ENCODE measurements at places on chromosomes 6 and 20.

DNA sequence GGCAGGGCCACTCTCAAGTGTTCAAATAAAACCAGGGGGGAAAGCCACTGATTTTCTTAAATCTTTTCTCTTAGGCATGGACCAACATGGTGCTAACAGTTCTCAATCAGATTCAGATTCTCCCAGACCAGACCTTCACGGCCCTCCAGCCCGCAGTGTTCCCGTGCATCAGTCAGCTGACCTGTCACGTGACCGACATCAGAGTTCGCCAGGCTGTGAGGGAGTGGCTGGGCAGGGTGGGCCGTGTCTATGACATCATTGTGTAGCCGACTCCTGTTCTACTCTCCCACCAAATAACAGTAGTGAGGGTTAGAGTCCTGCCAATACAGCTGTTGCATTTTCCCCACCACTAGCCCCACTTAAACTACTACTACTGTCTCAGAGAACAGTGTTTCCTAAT, 41.5 kb upstream of the SMIM28 start:
- DNase-seq = no peak

DNA sequence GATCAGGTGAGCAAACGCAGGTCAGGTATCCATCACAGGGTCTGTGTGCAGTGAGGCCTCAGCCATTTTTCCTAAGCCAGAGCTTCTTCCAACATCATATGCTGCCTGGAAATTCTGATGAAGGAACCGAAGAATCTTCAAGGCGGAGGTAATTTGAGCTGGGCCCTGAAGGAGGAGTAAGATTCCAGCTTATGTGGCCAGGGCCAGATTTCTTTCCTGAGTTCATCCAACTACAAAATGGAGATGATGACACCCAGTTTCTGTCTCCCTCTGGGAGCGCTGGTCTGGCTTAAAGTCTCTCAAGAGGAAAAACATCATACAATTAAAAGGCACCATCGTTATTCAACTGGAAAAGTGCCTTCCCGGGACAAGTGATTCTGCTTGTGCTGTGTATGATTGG, 6.9 kb upstream of the MANBAL start:
- no peak for DNase-seq

DNA sequence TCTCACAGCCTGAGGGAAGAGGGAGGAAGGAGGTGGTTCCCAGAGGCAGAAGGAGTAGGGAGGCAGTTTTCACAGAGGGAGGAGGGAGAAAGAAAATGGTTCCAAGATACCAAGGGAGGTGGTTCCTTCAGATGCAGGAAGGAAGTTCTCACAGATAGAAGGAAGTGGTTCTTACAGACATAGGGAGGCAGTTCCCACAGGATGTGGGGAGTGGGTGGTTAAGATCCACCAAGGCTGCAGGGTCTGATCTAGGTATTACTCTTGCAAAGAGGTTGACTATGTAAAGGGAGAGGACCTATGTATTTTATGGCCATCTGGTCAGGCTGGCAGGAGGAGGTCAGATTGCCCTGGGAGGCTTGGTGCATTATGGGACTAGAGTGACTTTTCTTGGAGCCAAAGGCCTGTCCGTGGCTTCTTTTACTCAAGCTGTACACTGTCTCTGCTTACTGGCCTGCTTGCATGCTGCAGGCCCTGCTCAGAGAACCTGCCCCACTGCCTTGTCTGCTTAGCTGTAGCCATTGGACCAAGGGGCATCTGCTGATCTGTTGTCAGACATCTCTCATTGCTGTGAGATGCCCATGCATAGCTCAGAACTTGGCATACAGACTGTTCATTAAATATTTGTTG, 283.7 kb downstream of the DHX35 start:
- no peak for DNase-seq

DNA sequence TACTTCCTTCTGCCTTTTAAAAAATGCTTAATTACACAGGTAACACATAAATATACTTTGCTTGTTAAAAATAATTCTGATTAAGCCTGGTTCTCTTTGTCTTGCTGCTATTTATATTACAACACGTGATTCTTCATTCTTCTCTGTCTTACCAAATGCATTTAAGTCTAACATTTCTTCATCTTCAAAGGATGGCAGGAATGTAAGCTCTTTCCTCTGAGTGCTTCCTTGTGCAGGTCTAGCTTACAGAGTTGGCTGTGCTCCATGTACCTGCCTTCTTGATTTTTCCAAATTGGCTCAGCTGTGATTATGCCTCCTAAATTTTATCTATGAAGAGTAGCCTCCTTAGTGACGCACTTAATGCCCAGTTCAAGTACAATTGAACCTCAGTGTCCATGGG, 44.4 kb downstream of the RNF144B start:
- DNase-seq = no peak

- DNase-seq = no peak
Measured at GRCh38 chr20:33506576-33506975, 16.7 kb downstream of the CBFA2T2 start.

GRCh38 chr20:57683881-57684807, 25.7 kb downstream of the PMEPA1 start:
- no peak for DNase-seq

- DNase-seq = no peak
Measured at GRCh38 chr6:163008186-163008585, 280.4 kb downstream of the PACRG start.

GRCh38 chr20:20003031-20003954, 13.9 kb upstream of the NAA20 start:
- DNase-seq = no peak

DNA sequence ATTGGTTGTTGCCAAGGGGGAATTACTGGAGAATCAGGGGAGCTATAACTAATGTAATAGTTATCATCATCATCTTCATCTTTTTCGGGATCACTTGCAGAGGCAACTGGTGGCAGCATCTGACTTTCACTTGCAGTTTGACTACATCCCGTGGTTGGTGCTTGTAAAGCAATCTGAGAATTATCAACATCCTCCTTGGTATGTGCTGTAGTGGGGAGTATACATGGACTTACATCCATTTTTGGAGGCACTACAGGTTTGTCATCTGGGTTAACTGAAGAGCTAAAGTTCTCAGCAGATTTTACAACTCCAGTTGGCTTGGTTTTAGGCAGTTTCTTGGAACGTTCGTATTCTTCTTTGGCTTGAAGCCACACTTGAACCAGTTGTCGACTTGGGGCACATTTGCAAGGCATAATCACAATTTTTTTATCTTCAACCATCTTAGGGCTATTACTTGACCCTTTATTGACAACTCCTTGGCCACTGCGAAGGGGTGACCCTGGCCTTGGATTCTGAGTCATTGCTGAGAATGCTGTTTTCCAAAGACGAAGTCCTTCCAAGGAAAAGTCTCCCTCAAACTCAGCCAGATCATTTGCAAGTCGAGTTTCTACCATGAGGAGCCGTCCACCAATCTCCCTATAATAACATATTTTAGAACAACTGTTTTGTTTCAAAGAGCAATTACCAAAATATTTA, 115.5 kb downstream of the REV3L start:
- DNase-seq = no peak

GRCh38 chr20:2469991-2470422, 582 bp downstream of the SNRPB start:
- peak; percentile 64 for DNase-seq

DNA sequence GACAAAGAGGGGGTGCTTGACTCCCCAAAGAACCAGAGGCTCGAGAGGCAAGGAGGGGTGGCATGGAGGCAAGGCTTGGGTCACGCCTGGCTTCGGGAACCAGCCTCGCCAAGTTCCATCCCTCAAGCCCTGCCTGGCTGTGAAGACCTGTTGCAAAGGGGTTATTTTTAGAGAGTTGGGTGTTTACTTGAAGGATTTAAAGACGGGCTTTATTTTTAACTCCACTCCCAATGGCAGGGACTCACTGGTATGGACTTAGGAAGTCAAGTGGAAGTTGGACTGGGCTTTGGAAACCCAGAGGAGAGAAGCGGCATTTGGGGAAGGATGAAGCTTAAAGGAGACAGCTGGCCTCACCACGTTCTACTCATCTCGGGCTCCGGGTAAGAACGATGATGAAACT, 43.1 kb downstream of the JPH2 start:
- no peak for DNase-seq

GRCh38 chr20:63014710-63015109, 7.9 kb upstream of the BHLHE23 start:
- DNase-seq = no peak

DNA sequence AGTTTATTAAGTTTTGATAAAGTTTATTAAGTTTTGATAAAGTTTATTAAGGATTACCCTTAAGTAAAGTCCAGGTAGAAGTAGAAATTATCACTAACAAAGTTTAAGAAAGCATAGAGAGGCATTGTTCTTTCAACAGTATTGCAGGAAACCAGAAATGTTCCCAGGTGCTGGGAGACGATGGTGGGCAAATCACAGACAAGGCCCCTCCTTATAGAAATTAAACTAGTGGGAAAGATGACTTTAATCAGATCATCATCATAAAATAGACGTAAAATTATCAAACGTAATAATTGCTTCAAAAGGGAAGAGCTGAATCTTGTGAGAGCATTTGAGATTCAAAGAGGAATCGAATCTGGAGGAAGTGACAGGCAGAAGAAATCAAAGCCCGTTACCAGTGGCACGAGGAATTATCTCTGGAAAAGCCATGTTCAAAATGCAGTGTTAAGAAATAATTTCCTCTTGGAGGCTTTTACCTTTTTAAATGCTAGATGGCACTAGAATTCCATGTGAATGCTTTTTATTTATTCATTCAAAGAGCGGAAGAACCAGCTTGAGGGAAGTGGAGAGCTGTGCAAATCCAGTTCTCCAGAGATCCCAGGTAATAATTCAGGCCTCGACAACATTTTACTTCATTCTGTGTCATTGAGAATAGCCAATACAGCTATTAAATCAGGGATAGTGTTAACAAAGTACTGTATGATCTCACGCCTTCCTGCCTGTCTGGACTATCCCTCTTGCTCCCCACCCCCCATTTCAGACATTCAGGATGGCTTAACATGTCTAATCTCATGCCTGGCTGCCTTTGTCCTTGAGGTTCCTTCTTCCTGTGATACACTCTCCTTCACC, 1.0 kb upstream of the APMAP start:
- no peak for DNase-seq

DNA sequence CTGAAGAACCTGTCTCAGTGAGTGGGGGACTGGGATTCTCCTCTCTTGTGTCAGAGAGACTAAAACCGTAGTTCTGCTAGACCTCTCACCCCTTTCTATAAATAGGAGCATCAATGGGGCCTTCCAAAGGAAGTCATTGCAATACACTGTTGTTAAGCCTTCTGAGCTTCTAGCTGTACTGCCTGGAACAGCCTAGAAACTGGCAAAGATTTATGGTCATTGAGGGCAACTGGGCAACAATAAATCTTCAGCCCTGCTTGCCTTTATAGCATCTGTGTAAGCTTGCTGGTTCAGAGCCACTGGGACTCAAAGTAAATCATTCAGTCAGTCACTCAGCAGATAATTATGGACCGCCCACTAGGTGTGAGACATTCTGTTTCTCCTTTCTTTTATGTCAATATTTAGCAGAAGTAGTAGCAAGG, 53.2 kb downstream of the PPP1R14C start:
- DNase-seq = no peak

- DNase-seq = no peak
Measured at GRCh38 chr6:20251525-20251924, 39.3 kb upstream of the MBOAT1 start.

- no peak for DNase-seq
Measured at GRCh38 chr6:155036907-155037306, 41.8 kb downstream of the TIAM2 start.

DNA sequence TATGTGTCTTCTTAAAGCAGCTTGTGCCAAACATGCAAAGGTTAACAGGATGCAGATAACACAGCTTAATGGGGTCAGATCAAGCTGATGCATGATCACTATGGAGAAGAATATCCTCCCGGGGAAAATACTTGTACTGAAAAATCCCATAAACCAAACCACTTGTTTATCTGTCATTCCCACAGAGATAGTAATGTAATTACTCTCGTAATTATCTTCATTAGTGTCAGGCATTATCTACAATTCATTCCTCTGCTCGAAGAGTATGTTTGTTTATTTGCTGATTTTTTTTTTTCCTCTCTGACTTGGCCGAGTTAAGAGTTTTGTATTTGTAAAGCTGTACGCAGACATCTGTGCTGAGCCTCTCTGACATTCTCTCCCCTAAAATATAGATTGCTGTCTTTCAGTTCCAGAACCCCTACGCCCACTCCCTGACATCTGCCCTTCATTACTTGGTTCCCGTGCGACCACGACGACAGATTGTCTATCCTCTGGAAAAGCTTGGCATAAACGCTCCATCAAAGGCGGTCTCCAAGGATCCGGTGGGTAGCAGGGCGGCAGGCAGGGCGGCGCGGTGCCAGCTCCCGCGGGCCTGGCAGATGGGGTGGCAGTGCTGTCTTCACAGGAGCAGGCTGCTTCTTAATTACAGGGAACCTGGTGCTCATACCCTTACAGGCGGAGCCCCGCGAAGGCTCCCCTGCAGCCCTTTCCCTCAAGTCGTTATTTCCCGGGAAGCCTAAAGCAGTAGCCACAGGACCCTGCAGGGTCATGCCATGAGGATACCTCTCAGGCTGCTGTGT, 147.2 kb downstream of the CFAP61 start:
- DNase-seq = no peak

DNA sequence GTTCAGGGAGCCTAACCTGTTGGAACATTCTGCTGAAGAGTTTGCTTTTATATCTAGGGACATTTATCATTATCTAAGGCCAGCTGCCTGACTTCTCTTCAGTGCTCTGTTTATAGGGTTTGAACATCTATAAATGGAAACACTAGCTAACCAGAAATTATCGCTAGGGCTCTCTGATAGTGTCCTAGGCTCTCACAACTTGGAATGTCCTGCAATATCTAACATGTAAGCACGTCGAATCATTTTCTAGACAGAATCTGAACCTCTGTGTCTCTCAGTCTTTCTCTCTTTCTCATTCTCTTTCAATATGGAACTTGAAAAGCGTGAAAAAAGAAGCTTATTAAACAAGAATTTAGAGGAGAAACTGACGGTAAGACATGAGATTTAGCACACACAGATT, 92.5 kb upstream of the MLIP start:
- no peak for DNase-seq

DNA sequence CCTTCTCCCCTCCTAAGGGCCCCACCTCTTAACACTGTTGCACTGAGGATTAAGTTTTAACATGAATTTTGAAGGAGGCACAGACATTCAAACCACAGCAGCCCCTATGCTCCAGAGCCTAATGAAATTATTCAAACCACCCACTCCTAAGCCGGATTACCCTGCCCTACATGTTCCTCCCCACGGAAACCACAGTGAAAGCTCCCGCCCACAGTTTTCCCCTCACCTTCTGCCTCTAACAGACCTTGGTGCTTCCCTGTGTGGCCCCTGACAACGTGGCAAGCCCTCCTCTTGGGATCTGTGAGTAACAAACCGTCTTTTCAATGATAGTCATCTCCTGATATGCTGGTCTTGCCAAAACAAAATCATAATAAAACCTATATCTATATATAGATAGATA, 74.8 kb downstream of the RIN2 start:
- DNase-seq = no peak

- DNase-seq = no peak
Measured at GRCh38 chr6:135257631-135258405, 76.7 kb downstream of the MYB start.

DNA sequence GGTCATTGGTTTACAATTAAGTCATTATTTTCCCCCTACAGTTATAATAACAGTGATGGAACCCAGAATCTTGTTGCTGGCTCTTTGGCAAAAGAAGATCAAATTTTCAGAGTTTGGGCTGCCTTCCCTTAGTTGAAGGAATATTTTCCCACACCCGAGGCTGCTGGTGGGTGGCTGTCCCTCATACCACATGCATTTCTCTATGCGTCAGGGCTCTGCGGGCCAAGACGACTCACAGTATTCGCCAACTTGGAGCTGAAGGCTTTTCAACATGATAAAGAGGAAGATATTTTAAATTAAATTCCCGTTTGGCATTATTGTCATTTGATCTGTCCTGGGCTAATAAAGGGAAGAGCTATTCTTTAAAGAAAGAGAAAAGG, 102.2 kb upstream of the SASH1 start:
- no peak for DNase-seq

- no peak for DNase-seq
Measured at GRCh38 chr20:60480950-60481742, 522.9 kb downstream of the CDH26 start.
